ENCODE measurements at places on chromosomes 7 and 10. TPM values are rescaled to one million over a fixed set of nuclear protein-coding genes. Genes with fewer than 3 reads are reported as not detected.

DNA sequence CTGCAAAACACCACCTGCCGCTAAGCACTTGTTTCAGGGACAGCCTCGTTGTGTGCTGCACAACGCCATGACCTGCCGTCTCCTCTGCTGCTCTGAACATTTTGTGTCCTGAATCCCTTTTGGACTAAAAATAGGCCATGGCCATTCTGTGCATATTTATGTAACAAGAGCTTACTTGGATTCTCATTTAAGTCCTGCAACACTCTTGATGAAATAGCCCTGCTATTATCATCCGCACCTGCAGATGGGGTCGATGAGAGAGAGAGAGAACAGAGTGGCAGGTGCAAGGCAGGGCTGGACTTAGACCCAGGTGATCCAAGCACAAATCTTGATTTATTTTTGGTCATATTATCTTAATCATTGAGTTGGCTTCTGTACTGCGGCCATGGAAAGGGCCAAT is 121.2 kb upstream of the PRKCQ start:
- DNase-seq: no peak

DNA sequence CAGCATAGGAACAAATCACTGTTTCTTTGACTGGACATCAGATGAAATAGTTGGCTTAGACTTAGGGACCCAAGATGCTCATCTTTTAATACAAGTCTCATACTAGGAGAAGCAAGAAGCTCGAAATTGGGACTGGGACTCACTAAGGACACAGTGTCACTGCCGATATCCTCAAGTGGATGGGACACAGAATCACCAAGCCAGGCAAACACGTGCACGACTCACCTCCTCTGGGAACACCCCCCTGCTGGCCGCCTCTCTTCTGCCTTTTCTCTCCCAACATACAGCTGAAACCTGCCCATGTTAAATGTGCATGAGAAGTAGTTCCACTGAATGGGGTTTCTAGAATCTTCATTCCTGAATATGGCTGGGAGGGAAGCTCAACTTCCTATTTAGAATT is 106.6 kb upstream of the FAM204A start:
- no peak for DNase-seq

The GRID2IP gene
- total RNA-seq: 0.15 TPM

The HHEX gene
- total RNA-seq: 0.92 TPM

The FAM131B gene
- 4.0 TPM for total RNA-seq

The HTRA1 gene
- total RNA-seq: 1,485 TPM

DNA sequence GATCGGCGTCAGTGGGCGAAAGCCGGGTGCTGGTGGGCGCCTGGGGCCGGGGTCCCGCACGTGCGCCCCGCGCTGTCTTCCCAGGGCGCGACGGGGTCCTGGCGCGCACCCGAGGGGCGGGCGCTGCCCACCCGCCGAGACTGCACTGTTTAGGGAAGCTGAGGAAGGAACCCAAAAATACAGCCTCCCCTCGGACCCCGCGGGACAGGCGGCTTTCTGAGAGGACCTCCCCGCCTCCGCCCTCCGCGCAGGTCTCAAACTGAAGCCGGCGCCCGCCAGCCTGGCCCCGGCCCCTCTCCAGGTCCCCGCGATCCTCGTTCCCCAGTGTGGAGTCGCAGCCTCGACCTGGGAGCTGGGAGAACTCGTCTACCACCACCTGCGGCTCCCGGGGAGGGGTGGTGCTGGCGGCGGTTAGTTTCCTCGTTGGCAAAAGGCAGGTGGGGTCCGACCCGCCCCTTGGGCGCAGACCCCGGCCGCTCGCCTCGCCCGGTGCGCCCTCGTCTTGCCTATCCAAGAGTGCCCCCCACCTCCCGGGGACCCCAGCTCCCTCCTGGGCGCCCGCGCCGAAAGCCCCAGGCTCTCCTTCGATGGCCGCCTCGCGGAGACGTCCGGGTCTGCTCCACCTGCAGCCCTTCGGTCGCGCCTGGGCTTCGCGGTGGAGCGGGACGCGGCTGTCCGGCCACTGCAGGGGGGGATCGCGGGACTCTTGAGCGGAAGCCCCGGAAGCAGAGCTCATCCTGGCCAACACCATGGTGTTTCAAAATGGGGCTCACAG is 1.1 kb downstream of the EGFR start:
- peak; percentile 90 for DNase-seq

The CYP3A4 gene
- total RNA-seq: not detected

GRCh38 chr7:71135663-71136062 is 3.7 kb downstream of the GALNT17 start:
- no peak for DNase-seq

DNA sequence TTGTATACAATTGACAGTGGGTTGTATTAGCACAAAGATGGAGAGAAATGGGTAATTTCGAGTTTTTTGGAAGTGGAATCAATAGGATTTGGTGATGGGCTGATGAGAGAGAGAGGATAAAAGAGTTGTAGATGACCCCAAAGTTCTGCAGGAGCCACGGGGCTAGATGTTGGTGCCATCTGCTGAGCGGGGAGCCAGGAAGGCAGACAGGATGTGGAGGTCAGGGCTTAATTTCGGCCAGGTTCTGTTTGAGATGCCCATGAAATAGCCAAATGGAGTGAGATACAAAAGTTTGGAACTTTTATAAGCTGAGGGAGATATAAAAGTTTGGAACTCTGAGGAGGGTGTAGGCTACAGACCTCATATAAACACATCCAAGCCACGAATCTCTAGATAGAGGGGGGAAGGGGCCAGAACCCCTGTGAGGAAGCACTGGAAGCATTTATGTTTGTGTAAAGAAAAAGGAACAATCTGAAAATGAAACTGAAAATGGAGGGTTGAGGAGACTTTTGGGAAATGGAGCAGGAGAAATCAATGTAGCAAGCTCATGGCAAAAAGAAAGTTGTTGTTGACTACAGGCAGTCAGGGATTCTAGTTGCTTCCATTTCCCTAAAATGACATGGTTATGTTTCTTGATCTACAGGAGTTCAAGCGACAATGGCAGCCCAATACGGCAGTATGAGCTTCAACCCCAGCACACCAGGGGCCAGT is 2.2 kb downstream of the GIMAP4 start:
- DNase-seq: no peak

The TMEM243 gene
- 22.5 TPM for total RNA-seq

Measured in chondrocyte (in vitro differentiated cells).